CD8-positive, alpha-beta memory T cell (primary cell): ENCODE measurements at places on chromosomes 5 and 9.

DNA sequence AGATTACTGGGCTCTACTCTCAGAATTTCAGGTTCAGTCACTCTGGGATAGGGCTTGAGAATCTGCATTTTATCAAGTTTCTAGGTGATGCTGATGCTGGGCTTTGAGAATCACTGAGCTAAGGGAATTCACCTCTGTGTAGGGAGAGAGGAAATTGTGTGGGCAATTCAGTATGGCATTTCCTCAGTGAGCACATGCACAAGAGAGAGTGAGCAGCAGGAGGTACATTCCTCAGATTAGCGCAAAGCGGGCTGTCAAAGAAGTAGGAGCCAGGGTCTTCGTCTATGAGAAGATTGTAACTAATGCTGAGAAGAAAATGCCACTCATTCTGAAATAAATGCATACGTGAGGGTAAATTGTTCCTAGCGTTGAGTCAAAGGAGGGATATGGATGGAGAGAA lies 175.9 kb downstream of the KIF4B start:
- no peaks in the 10 kb centered on the region for H3K4me1 ChIP-seq
- H3K36me3 ChIP-seq, result no peaks in the 10 kb centered on the region

GRCh38 chr5:77175231-77175630 lies 35.2 kb upstream of the PDE8B start:
- H3K27me3 ChIP-seq, result peaks cover 5% of the 10 kb centered on the region
- no peak overlapping the region for H3K27ac ChIP-seq
- H3K36me3 ChIP-seq, result no peaks in the 10 kb centered on the region
- no peak overlapping the region for H3K4me3 ChIP-seq
- H3K4me1 ChIP-seq, result no peaks in the 10 kb centered on the region
- DNase-seq, result no peak

GRCh38 chr5:176396330-176396729 lies 7.8 kb downstream of the HIGD2A start:
- no peak overlapping the region for H3K4me3 ChIP-seq
- H3K4me1 ChIP-seq, result no peaks in the 10 kb centered on the region
- no peaks in the 10 kb centered on the region for H3K36me3 ChIP-seq

DNA sequence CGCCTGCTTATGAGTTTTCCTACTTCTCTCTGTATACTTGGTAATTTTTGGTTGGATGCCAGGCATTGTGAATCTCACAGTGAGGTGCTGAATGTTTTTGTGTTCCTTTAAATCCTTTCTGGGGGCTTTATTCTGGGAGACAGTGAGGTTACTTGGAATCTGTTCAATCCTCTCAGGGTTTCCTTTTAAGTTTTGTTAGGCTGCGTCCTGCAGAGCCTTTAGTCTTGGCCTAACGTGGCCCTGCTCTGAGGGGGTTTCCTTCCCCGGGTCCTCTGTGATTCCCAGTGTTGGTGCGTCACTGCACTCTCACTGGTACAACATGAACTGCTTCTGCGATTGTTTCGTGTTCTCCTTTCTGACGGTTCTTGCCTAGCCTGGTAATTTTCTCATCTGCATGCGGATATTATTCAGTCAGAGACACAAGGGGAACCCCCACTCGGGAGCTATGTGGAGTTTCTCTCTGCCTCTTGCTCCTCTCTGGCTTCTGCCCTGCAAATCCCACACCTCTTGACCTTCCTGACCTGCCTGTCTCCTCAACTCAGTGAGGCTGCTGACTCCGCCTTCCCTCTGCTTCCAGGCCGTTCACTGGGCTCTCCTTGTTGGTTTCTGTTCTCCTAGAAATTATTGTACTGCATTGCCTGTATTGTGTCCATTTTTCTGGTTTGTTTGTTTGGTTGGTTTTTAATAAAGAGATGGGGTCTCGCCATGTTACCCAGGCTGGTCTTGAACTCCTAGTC lies 128.1 kb downstream of the DAB2IP start:
- H3K36me3 ChIP-seq, result no peaks in the 10 kb centered on the region
- no peak overlapping the region for H3K4me3 ChIP-seq
- no peak overlapping the region for H3K27ac ChIP-seq
- no peaks in the 10 kb centered on the region for H3K4me1 ChIP-seq
